ENCODE measurements at places on chromosomes 1 and 21. TPM values are rescaled to one million over a fixed set of nuclear protein-coding genes. Genes with fewer than 3 reads are reported as not detected.

Gene SEMA4A
- 4.6 TPM for total RNA-seq

Gene SMCP
- total RNA-seq, result not detected

Gene PLPPR4
- total RNA-seq, result not detected

Gene PTPRF
- total RNA-seq, result 0.68 TPM

Gene FAM72A
- total RNA-seq, result 24.7 TPM

Gene KCNJ10
- total RNA-seq, result not detected

Gene IL12RB2
- 159 TPM for total RNA-seq

Gene OR2M3
- not detected for total RNA-seq

Gene BRDT
- not detected for total RNA-seq

Gene CD5L
- total RNA-seq, result not detected

All from T-helper 1 cell treated with Interleukin-12 subunit alpha and Interleukin-12 subunit beta and Interleukin-4 antibody, amounts not matched to agents 30 ng/mL and 1 ng/mL, for 36 hours (primary cell).